ENCODE measurements at places on chromosomes 7 and 10.
A peak's percentile ranks its signal among the peaks of the same experiment; 100 is the strongest.

DNA sequence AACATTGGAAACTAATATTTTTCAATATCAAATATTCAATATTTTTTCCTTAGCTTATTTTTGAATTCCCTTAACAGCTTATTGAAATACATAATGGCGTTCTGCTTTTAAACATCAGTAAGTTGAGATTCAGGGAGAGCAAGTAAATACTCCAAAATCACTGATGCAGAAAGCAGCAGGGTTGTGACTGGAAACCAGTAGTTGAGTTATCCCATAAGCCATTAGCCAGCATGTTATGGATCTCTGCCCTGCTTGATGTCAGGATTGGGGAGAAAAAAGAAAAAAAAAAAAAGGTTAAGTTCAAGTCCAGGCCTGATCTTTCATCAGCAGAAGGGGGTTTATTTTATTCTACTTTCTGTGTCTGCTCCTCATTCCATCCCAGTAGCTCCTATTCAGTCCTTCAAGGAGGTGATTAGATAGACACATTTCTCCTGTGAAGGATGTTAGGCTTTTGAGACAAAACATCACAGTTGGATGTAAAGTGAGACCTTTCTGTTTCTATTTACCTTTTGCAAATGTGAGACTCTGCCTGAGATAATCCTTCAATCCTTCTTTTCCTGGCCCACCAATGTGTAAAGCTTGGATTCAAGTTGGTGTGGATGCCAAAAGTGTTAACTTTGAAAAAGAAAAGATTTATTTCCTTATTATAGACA lies 110.9 kb upstream of the HDAC9 start:
- DNase-seq: no peak

DNA sequence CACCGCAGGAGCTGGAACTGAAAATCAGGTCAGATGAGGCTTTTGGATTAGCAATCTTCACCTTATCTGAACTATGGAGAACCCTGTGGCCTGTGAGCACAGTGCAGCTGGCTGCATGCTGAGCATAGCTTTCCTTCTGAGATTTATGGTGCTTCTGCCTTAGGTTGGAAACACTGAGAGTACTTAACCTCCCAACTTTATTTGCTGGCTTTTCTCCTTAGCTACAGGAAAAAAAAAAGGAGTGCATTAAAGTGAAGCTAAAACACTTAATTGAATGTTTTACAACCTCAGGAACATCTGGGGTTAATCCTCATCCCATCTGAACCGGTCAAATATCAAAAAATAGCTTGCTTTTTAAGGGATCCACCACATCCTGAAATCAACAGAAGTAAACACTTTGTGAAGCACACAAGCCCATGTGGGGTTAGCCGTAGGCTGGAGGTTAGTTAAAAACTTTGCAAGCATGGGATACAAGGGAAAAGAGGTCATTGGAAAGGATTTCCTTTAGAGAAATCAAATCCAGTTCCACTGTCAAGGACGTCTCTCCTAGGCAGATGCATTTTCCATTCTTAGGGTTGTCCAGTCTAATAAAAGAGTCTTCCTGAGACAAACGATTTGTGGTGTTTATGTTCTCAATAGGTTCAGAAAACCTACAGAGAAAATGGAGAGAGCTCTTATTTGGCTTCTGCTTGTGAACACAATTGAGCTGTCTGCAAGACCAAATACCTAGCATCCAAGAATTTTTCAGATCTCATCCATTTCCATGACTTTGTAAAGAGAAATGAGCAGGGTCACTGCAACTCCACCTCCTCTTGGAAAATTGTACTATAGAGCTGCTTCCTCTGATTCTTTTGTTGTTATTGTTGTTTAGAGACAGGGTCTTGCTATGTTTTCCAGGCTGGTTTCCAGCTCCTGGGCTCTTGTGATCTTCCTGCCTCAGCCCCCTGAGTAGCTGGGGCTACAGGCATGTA lies 470.4 kb upstream of the IGFBP3 start:
- no peak for DNase-seq

DNA sequence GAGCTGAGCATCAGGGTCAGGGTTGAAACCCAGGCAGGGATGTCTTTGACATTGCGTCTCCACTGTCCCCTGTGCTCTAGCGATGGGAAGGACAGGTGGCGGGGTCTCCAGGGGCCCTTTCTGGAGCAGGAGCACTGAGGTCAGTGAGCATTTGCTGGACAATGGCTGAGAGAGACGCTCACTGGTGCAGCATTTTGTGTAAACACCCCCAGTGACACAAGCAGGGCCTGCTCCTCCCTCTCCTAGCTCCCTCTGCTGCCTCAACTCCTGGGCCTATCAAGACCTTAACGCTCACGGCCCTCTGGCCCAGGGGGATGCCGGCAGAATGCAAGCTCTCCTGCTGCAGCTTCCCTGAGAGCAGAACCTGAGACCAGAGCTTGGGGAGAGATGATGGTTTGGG lies 17.4 kb upstream of the INMT start:
- no peak for DNase-seq

GRCh38 chr10:63720072-63720537 lies 198.9 kb downstream of the REEP3 start:
- DNase-seq: peak; percentile 76

DNA sequence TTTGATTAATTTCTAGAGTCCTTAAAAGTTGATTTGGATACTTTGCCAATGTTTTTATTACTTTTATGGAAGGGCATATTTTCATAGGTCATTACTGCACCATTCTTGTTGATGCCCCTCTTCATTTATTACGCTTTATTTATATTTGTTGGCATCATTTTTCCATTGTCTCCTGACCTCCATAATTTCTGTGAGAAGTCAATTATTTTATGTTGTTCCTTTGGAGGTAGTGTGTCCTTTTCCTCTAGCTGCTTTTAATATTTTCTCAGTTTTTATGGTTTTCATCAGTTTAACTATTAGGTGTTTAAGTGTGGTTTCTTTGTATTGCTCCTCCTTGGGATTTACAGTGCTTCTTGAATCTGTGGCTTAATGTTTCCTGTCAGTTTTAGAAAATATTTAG lies 134.9 kb downstream of the SAMD9 start:
- no peak for DNase-seq

DNA sequence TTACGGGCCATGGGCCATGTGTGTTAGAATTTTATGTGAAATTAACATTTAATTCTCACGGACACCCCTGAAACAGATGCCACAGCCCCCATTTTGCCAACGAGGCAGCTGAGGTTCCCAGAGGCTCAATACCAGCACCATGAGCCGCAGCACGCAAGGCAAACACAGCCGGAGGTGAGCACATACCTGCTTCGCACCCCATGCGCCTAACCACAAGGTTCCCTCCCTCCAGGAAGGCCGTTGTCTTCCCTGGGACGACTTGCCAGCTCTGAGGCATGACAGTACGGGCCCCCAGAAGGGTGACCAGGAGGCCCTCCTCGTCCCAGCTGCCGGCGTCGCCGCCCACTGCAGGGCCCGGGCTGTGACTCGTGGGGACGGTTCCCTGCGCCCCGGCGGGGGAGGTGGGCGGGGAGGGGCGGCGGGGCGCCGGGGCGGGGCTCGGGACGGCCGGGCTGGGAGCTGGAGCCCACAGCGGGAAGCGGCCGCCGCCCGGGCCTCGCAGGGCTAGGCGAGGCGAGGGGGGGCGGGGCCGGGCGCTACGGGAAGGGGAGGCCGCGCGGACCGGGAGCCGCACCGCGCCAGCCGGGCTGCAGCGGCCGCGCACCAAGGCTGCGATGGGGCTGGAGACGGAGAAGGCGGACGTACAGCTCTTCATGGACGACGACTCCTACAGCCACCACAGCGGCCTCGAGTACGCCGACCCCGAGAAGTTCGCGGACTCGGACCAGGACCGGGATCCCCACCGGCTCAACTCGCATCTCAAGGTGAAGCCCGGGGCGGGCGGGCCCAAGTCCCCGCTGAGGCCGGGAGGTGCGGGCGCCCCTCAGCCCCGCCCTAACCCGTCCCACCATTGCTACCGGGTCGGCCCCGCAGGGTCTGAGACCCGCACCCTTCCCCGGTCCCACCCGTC lies at the start of gene CAV2:
CAV2 (plus strand) TSS at position 571 of the 910 bp plus-strand sequence; CDS start at position 615, 44 bp downstream.
- DNase-seq: peak; percentile 41

DNA sequence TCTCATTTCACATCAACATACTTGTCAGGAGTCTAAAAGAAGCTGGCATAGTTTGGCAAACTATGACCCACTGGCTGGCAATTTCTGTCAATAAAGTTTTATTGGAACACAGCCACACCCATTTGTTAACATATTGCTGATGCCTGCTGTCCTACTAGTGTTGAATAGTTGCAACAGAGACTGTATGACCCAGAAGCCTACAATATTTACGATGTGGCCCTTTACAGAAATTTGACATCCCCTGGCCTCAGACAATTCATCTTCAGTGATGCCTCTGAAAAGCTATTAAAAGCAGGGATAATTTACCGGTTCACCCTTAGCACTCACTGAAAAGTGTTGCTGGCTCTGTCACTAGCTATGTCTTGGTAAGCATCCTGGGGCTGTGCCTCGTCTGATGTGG lies 155.2 kb downstream of the ARID5B start:
- no peak for DNase-seq

GRCh38 chr10:14454206-14454605 lies 123.5 kb upstream of the FRMD4A start:
- DNase-seq: no peak

DNA sequence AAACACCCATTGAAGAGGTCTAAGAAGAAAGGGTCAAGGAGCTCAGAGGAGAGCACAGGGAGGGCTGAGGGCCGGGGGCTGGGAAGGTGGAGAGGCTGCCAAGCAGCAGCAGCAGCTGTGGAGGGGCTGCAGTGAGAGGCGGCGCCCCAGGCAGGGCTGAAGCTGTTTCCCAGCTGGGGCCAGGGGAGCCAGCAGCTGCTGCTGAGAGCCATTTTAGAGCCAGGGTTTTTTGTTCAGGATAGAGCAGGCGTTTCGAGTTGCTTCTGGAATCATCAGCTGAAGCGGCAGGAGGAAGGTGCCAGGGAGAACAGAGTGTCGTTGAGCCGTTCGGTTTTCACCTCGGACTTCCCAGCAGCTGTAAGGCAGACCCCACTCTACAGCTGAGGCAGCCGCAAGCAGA lies 62.7 kb downstream of the LANCL2 start:
- DNase-seq: no peak

DNA sequence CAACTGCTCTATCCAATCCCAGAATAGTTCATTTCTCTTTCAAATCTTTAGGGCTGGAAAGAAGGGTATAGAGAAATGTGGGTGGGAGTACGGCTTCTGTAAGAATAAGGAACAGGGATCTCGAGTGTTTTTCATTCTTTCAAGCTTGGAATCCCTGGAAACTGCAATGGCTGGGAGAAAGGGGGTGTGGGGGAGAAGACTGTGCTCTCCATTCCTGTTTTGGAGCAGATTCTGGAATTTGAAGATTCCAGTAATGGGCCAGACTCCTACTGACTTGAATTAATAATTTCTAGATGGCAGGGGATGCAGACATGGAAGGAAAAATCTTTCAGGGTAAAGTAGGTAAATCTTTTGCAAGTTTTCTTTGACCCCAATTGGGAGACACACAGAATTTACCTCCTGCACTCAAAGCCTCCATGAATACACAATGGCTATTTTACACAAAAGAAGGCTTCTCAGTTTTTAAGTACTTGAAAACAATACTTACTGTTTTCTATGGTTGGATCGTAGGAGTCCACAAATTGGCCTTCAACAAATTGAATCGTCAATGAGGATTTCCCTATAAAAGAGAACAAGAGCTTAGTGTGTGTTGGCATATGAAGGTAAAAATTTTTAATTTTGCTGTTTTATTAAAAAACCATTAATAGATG lies 29.1 kb downstream of the RHEB start:
- DNase-seq: no peak

All from B cell (primary cell).